IMR-90 (cell line): ENCODE measurements at places on chromosomes 4 and X. TPM values are rescaled to one million over a fixed set of nuclear protein-coding genes. Genes with fewer than 3 reads are reported as not detected.

SFRP2 gene
- not detected in 2 replicates for total RNA-seq

FABP2 gene
- not detected in 2 replicates for total RNA-seq

EREG gene
- total RNA-seq: 0.36 and 1.1 TPM in 2 replicates

CT45A5 gene
- total RNA-seq: not detected in 2 replicates

SUV39H1 gene
- total RNA-seq: 6.6 and 7.2 TPM in 2 replicates

NAP1L3 gene
- total RNA-seq: 2.2 and 5.3 TPM in 2 replicates

PAGE2B gene
- not detected in 2 replicates for total RNA-seq

MAGEA3 gene
- total RNA-seq: not detected in 2 replicates

ANTXR2 gene
- 88.5 and 115 TPM in 2 replicates for total RNA-seq

GLUD2 gene
- total RNA-seq: 1.4 and 1.6 TPM in 2 replicates

PIR gene
- total RNA-seq: 5.7 and 5.8 TPM in 2 replicates

KCND1 gene
- 0.28 and 0.36 TPM in 2 replicates for total RNA-seq

SYP gene
- total RNA-seq: under 0.01 TPM in 1 of 2 replicates, not detected in the other

STK32B gene
- 5.8 and 6.3 TPM in 2 replicates for total RNA-seq

SPCS3 gene
- total RNA-seq: 77.4 and 131 TPM in 2 replicates

SASH3 gene
- not detected in 2 replicates for total RNA-seq

LDB2 gene
- 92.8 and 116 TPM in 2 replicates for total RNA-seq

IQSEC2 gene
- 2.5 and 3.9 TPM in 2 replicates for total RNA-seq
